Lung microvascular endothelial cell (primary cell): ENCODE measurements at places on chromosomes 5 and 9. TPM values are rescaled to one million over a fixed set of nuclear protein-coding genes. Genes with fewer than 3 reads are reported as not detected.

- peak; percentile 5 for DNase-seq
These were observed 627.9 kb upstream of the RORB start for GRCh38 chr9:73869264-73869663.

GRCh38 chr9:130013326-130013725, 29.7 kb downstream of the FNBP1 start:
- no peak for DNase-seq

DNA sequence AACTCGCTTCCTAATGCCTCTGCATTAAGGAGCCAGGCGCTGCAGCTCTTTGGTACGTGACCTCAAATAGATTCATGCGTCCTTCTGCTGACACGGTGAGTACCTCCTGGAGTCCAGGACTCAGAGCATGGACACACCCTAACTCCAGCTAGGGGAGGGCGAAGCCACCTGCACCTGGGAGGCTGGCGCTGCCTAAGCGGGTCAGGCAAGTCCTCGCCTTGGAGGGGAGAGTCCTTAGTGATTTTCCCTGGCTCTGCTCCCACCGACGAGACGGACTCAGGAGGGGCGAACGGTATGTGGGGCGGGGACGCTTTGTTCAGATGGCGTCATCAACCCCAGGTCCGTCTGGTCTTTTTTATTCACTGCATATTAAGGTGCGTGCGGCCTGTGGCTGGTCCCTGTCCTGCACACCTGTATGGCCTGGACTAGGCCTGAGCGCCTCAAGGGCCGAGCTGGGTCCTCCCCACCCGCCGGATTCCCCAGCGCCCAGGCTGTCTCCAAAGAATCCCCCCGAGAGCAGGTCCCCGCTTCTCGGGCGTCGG, 50.3 kb downstream of the NSUN2 start:
- DNase-seq = no peak

DNA sequence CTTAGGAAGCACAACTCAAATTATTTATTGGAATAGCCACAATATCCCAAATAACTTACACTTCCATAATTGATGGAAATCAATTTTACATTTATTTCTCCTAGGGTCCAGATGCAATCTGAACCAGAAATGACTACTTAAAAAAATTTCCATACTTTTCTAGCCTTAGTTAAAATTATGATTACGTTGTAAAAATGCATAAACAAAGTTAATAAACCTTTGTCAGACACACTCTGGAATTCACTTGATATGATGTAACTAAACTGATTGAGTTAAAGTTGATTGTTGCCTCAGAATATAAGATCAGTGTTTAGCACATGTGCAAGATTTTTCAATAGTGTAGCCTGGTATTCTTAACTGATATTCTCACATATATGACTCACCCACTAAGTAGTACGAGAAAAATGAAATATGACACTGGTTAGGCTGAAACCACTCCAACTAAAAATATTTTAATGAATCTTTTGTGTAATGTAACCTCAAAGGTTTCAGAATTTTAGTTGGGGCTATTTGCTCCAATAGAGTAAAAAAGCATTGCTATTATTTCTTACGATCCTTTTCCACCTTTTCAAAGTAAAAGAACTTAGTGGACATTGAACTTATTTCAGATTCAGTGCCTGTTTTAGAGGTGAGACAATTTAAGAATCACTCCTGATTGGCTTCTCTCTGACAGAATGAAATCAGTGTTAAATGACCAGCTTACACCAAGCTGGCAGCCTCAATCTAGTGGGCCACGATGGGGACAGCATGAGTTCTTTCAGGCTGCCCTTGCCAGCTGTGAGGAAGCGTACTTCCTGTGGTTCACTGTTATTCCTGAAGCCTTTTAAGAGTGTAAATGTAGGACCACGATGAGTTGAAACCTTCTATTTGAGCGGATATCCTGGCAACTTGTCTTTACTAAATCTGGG, 277.2 kb upstream of the CDH9 start:
- no peak for DNase-seq

GRCh38 chr5:99815-100214, 7.8 kb downstream of the PLEKHG4B start:
- no peak for DNase-seq

DNA sequence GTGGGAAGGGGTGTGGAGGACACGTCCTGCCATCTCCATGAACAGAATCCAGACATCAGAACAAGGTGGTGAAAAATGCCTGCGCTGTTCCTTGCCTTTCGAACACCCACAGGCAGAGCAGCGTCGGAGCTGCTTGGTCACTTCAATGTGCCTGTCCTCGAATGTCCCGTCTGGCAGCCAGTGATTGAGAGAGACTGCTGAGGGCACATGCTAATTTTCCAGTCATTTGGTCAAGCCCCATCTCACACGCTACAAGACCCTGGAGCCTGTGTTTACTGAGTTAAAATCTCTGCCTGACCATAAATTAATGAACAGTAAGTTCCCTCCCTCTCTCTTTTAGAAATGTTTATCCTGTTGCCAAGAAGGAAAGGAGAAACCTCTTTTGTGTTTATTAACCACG, 149.3 kb downstream of the NTRK2 start:
- DNase-seq = no peak

- DNase-seq = peak; percentile 97
These were observed 62.3 kb downstream of the LHFPL2 start for GRCh38 chr5:78586251-78586650.

DNA sequence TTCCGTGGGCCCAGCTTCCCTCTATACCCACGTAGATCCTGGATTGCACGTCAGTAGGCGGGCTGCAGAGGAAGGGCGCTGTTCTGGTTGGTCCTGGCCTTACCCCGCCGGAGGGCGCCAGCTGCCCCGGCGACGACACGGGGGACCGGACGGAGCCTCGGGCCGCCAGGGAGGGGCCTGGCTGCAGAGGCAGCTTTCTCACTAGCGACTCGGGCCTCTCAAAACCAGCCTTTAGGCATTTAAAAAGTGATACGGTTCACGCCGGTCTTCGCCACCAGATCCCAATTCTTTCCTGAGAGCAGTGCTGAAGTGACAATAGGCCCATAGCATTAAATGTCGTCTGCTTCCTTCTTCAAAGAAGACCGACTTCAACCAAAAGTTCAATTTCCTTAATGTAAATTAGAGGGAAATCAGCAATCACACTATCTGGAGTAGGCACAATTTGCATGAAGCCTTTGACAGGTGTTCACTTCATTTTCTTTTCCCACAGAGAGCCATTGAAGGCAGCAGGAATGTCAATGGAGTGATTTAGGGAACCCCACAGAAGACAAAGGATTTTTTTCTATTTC, 17.6 kb upstream of the UBE2D2 start:
- DNase-seq = peak; percentile 77

DNA sequence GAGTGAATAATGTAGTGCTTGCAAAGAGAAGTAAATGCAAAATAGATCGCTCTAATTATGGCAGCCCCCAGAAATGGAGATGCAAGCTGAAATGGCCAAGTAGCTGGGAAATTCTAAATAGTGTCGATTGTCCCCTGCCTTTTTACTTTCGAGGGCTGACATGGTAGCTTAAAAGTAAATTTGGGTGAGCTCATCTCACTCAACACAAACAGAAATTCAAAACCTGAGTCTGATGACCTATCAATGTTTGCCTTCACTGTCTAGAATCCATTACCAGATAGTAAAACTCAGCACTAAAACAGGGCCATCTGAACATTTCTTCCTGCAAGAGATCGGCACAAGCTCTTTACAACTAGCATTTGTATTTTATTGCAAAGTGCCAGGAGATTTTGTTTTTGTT, 7.0 kb upstream of the LHX2 start:
- DNase-seq = no peak

- no peak for DNase-seq
These were observed 119.5 kb downstream of the SYK start for GRCh38 chr9:90921104-90921503.

DNA sequence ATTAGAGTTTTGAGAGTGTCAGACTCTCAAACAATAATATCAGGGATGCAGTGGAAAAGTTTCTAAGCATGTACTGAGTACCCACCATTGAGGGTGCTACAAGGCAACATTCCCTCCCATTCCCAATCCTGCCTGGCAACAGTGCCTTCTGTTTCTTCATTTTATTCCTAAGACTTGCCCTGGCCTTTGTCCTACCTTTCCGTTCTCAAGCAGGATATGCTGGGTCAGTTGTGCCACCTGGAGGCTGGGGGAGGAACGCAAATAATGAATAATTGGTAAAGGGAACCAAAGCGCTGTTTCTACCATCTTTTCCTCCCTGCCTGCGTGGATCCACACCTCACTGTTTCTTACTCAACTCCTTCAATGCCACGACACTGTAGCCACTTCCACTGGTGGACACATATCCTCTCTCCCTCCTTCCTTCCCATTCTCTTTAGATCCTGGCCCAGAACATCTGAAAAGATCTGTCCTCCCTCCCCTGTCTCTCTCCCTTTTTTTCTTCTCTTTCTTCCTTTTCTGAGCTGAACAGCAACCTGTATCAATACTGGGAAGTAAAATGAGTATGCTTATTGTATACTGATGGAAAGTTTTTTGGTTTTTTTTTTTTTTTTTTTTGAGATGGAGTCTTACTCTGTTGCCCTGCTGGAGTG, 149.5 kb downstream of the C9orf152 start:
- peak; percentile 67 for DNase-seq

GRCh38 chr9:7079051-7079450, 321.3 kb downstream of the KDM4C start:
- DNase-seq = no peak

DNA sequence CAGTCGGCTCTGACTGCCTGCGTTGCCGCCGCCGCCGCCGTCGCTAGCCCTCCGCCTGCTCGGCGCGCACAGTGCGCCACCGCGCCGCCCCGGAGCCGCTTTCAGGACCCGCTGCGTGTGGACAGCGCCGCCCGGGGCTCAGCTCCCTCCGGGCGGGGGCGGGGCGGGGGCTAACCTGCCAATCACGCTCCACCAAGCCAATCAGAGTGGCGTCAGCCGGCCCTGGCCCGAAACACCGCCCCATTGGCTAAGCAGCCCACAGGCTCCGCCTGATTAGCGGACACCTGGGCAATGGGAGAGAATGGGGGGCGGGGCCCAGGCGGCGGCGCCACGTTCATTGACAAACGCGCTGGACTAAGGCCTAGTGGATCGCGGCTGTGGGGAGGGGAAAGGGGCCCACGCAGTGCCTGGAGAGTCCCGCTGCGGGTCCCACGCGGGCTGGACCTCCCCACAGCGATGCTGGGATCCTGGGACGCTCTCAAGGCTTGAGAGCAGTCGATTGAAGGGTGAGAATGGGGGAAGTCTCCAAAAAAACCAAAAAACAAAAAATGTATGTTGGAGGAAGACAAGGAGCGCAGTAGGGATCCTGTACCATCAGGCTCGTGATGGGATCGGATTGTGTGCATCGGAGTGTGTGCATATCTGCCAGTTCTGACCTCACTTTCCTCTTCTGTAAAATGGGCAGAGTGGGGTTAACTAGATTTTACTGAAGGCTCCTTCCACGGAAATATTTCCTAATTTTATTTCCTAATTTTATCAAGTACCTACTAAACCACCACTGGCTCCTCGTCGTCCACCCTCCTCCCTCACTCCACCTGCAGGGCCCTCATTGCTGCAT, 6.3 kb downstream of the PAX5 start:
- peak; percentile 96 for DNase-seq

GRCh38 chr9:118271331-118271730, 567.1 kb downstream of the TLR4 start:
- DNase-seq = no peak

GRCh38 chr5:163345216-163345615, 92.2 kb upstream of the CCNG1 start:
- no peak for DNase-seq

- DNase-seq = no peak
These were observed 34.7 kb downstream of the SH3RF2 start for GRCh38 chr5:145971108-145971507.

DNA sequence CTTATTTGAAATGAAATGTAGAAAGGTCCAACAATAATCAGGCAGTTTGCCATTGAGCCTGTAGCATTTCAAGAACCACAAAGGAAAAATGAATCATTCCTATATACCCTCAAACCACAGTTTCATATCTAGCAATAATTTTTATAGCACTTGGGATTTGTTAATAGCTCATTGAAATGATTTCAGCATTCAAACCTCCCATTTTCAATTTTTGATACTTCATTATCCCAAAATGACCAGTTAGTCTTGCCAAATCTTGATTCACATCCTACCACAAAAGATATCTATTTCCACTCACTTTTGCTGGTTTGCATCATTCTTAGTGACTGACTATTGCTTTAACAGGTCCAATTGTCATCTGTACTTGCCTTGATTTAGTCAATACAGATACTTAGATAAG, 790.1 kb downstream of the TLE1 start:
- DNase-seq = no peak

- no peak for DNase-seq
These were observed 110.1 kb downstream of the SPOCK1 start for GRCh38 chr5:137389042-137389441.

GRCh38 chr5:136051486-136052220, 22.9 kb downstream of the TGFBI start:
- DNase-seq = no peak

DNA sequence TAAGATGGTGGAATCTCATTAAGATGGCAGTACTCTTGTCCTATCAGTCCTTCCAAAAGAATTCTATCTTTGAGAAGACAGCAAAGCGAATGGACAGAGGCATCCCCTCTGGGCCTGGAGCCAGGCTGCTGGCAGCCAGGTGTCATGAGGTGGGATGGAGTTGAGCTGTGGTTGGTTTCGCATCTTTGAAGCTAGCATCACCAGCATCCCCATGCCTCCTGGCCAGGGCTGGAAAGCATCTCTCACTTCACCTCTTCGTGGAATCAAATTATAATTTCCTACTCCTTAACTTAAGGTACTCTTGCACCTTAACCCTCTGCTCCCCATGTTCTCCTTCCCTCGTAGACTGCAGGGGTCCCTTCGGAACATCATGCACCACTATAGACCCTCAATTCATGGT, 248.3 kb downstream of the GADD45G start:
- no peak for DNase-seq

- no peak for DNase-seq
These were observed 182.8 kb downstream of the SPOCK1 start for GRCh38 chr5:137316346-137316736.

DNA sequence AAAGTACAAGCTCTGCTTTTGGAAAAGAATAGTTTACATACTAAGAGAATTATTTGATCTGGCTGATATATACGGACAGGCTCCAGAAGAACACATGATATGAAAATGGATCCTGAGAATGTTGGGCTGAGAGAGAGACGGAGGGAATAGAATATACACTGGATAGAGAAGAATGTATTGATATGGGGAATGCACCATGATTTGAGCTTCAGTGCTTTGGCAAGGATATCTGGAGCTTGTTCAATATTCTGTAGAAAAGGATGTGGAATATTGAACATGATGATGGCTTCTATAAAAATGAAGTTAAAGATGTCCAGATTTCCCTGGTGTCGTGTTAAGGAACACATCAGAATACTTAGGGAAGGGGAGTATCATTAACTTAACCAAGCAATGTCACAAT, 280.5 kb upstream of the VLDLR start:
- no peak for DNase-seq

Gene PRKACG
- total RNA-seq = not detected in 2 replicates

Gene HMCN2
- under 0.01 TPM in 1 of 2 replicates, not detected in the other for total RNA-seq

Gene LVRN
- total RNA-seq = under 0.01 and 0.22 TPM in 2 replicates

Gene NEUROG1
- total RNA-seq = not detected in 2 replicates

Gene NUTM2G
- not detected in 2 replicates for total RNA-seq

Gene CNTNAP3B
- 58.0 and 90.7 TPM in 2 replicates for total RNA-seq

Gene SLC1A3
- total RNA-seq = 0.22 TPM in 1 of 2 replicates, not detected in the other

Gene CAMK4
- total RNA-seq = under 0.01 and 0.44 TPM in 2 replicates

Gene GNE
- total RNA-seq = 9.2 and 13.5 TPM in 2 replicates

Gene THG1L
- total RNA-seq = 5.4 and 10.2 TPM in 2 replicates
